NCI-H1105 (cell line): ENCODE measurements at places on chromosomes 6 and 20.

- DNase-seq: no peak
Observed at GRCh38 chr20:9926476-9926875, 87.6 kb upstream of the PAK5 start.

- peak; percentile 93 for DNase-seq
Observed at GRCh38 chr6:133947302-133947900, 5.6 kb upstream of the TBPL1 start.

- no peak for DNase-seq
Observed at GRCh38 chr6:14241255-14242070, 123.9 kb downstream of the CD83 start.

DNA sequence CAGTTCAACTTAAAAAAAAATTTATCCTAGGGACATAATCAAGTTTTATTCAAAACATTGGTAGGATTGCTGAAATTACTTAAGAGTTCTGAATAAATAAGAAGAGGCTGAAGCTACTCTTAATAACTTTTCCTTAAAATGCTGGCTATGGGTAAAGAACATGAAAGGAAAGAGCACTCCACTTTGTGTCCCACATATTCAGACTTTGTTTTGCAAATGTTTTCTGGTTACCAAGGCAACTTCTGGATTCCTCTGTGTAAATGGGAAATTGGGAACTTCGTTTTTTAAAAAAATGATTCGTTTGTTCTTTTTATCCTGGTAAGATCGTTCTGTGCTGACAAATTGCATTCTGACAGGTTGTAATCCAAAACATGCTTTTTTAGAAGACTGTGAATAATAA, 115.0 kb downstream of the KIF6 start:
- no peak for DNase-seq

GRCh38 chr20:688809-689212, 13.2 kb upstream of the SCRT2 start:
- DNase-seq: no peak

DNA sequence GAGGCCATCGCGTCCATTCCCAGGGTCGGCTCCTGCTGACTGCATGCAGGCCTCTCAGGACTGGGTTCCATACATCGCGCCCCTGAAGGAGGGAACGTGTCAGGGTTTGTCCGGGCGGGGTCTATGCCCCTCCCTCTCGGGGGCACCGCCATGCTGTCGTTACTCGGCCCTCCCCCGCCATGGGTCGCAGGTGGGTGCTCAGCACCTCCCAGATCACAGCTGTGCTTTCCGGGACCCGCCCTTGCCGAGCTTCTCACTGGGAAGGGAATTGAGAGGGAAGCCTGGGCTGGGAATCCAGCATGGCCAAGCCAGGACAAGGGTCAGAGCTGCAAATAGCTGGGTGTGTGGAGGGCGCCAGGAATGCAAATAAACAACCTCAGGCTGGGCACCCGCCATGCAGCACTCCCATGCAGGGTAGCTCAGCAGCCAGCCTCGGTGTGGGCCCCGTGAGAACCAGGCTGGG, at the start of gene FRMD1:
Gene FRMD1 (minus strand): TSS at position 270 of the 463 bp plus-strand sequence. CDS start 118 bp downstream, at position 152.
- DNase-seq: no peak

- DNase-seq: no peak
Observed at GRCh38 chr6:37919417-37920157, 100.1 kb downstream of the ZFAND3 start.

GRCh38 chr6:45736134-45736533, 279.5 kb downstream of the CLIC5 start:
- DNase-seq: no peak

GRCh38 chr6:121548131-121548530, 112.7 kb downstream of the GJA1 start:
- no peak for DNase-seq

DNA sequence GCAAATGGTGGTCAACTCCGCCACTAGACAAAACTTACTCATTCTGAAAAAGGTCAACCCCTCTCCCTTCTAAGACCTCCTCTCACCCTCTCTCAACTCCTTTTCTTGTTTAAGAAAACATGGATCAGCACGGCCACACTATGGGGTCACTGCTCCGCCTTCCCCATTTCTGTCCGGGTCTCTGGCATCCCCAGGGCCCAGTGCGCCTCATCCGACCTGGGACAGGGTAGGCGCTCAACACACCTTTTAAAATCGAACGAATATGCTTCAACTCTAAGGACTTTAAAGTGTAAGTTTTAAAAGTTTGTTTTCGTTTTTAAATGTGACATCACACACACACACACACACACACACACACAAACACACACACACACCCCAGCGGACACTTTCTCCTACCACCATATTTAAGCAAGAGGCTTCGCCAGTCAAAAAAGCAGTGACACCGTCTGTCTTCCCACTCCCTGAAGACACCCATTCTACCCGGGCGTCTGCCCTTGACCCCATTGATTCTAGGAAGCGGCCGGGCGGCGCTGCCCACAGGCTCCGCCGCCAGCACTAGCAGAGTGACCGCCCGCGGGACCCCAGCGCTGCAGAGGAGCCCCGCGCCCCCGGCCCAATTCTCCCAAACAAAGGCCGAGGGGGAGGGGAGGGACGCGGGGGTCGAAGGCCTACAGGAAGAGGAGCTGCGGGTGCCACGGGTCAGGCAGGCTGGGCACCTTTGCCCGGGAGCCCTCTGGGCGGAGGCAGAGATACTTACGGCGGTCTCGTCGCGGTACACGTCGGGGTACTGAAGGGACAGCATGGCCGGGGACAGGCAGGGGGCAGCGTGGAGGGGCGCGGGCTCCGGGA, 568 bp downstream of the PREP start:
- DNase-seq: peak; percentile 16

GRCh38 chr6:127342296-127342945, 988 bp downstream of the ECHDC1 start:
- no peak for DNase-seq

- DNase-seq: peak; percentile 53
Observed at GRCh38 chr20:60000271-60001042, 42.2 kb downstream of the CDH26 start.
